ENCODE measurements at places on chromosomes 1 and 21.

DNA sequence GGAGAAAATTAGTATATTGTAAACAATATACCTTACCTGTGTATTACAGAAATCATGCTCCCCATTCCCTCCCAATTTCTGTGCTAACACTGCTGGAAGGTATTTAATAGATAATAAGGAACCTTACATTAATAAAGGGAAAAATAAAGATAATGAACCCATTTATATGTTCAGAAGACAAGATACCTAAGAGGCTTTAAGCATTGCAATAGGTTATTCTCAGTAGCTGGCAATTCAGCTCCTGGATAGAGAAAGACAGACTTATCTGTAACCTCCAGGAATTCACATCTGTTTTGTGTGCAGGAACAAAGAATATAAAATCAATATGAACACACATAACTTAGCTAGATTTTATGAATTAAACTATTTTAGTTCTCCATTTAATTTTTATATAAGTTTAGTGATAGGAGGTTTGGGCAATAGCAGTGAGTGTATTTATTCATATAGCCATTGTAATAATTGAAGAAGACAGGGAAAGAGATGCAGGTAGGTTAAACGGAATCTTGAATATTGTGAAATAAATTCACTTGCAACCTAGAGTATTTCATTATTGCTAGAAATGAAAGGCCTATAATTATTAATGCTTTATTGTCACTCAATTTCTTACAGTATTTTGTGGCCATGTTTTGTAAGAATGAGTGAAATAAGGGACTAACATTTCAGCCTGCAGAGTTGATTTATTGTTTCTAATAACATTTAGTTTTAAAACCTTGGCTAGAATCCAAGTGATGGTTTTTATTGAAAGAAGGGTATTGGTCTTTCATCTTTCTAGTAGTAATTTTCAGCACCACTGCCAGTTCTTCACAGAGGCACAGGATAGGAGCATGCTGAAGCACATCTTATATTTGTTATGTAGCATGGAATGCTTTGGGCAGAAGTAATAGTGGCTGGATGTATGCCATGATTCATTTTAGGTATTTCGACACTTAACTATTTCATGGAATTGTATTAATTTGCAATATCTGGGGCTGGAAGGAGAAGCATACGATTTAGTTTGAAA lies 1.5 kb downstream of the XPR1 start:
- DNase-seq, result no peak

DNA sequence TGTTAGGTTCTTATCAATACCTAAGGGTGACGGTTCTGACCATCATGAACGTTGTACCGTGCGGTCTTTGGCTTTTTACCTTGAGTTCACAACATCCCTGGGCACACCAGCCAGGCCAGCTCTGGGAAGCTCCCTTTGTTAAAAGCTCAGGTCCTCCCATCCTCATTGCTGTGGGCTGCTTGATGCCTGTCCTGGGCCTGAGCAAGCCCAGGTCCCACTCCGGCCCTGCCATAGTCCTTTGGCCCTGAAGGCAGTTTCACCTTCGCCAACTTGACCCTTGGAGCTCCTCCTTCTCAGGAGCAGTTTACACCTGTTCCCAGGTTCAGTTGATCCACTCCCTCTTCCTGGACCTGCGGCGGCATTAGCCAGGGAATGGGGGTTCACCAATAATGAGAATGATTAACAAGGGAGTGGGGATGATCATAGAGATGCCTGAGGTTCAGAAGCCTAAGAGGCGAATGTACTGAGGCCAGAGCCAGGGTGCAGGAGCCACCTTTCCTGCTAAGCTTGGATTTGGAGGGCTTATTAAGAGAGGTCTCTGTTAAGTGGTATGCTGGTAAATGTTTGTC lies 40.2 kb downstream of the DHCR24 start:
- peak; percentile 44 for DNase-seq

- no peak for DNase-seq
Measured at GRCh38 chr1:201983380-201983805, 945 bp downstream of the RNPEP start.

DNA sequence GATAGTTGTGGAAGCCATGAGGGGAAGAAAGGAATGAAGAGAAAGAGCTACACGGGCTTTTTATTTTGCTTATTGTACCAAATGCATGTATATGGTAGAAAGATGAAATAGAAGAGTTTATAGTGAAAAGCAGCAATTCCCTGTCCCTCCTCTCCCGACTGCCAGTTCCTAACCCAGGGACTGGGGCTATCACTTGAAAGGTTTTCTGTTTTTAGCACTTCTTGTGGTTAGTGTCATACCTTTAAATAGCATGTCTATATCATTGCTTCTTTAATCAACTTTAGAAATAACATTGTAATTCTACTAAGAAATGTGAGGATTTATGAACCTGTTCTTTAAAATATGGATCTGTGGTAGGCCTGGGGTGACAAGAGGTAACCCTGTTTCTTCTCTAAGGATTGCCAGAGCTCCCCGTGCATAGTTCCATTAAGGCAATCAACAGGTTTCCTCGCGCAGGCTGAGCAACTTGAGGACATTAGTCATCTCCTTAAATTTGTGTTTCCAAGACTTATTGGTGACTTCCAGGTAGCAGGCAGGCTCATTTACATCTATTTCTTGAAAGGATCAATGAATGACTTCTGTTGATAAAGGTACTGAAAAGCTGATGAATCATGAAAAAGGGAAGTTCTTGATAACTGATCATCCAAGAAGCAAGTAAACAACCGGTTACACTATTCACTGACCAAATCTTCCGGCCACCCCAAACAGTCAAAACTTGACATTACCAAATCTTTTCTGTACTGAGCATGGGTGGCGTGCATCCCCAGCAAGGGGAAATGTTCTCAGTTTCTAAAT lies 37.8 kb upstream of the S1PR1 start:
- no peak for DNase-seq

GRCh38 chr1:112672009-112672408 lies 2.5 kb upstream of the MOV10 start:
- DNase-seq, result no peak

GRCh38 chr1:166197141-166197540 lies 30.3 kb upstream of the FAM78B start:
- DNase-seq, result no peak

DNA sequence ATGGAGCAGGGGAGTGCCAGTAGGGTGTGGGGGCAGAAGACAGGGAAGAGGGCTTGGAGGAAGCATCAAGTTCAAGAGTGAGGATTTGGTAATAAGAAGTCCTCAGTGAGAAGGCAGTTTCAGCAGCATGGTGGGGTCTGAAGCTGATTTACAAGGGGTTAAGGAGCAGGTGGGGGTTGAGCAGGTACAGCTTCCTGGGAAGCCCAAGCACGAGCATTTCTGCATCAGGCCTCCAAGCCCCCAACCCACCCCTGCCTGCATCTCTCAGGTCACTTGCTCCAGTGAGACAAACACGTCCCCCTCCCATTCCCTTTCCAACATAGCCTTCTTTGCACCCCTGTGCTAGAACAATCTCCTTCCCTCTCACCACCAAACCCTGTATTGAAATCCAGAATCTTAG lies 574.7 kb downstream of the MATN1 start:
- DNase-seq, result no peak

GRCh38 chr1:117796226-117796625 lies 133.2 kb downstream of the GDAP2 start:
- DNase-seq, result no peak

DNA sequence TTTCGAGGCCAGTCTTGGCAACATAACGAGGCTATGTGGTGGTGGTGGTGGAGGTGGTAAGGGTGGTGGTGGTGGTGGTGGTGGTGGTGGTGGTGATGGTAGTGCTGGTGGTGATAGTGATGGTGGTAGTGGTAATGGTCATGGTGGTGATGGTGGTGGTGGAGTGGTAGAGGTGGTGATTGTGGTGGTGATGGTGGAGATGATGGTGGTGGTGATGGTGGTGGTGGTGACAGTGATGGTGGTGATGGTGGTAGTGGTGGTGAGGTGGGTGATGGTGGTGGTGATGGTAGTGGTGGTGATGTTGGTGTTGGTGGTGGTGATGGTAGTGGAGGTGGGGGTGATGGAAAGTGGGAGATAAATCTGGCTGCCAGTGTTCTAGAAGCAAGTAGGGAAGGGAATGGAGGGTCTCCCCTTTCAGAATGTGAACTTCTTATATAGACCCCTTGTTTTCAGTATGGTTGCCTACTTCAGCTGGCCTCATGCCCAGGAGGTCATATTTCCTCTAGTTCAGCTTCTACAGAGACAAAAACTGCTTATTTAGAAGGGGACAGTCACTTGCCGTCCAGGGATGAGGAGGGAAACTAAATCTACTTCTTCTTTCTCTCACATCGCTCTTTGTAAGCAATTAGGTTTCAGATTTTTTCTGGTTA lies 27.5 kb downstream of the SH3BGR start:
- no peak for DNase-seq

GRCh38 chr21:37064841-37065240 lies 8.0 kb downstream of the PIGP start:
- no peak for DNase-seq

GRCh38 chr1:16067127-16067768 lies 6.2 kb downstream of the FAM131C start:
- DNase-seq, result no peak

GRCh38 chr1:53893999-53894636 lies at the start of gene DIO1:
TSS of gene DIO1 (plus strand) at chr1:53894187. CDS start at chr1:53894211, 24 bp downstream.
- no peak for DNase-seq

GRCh38 chr1:21189421-21189820 lies 12.7 kb upstream of the EIF4G3 start:
- DNase-seq, result no peak

DNA sequence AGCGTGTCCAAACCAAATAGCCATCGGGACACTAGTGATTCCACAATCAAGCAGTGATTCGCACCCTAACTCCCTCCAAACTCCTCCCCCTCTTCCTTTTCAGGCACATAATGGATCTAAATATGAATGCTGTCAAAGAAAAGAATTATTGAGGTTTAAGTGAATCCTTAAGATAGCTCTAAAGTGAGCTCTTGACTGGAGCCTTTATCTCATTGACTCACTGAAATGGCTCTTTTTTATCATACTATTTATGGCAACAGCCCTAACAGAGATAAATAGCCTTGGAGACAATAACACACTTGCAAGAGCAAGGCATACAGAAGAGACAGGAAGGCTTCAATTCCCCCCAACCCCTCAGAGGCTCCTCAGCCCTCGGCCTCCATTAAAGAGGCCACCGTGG lies 143.3 kb downstream of the PLXNA2 start:
- DNase-seq, result no peak

DNA sequence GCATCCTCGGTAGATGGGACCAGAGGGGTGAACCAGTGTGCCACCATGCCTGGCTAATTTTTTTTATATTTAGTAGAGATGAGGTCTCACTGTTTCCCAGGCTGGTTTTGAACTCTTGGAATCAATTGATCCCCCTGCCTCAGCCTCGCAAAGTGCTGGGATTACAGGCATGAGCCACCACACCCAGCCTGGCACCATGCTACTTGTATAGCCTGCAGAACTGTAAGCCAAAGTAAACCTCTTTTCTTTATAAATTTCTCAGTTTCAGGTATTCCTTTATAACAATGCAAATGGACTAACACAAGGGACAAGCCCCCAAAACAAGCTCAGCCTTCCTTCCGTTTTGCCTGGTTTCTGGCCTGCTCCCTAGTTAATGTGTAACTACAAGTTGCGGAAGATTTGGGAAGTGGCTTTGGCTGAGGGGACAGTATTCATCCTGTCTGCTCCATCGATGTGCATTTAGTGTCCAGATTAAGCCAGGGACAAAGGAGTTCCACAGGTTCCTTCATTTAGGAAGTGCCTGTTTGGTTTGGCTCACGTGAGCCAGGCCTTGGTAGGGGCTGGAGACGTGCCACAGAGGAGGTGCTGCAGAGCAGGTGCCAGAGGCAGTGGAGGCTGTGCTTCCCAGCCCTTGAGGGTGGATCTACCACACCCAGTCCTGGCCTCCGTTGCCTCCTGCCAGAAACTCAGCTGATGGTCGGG lies 4.4 kb downstream of the AVPR1B start:
- DNase-seq, result peak; percentile 23

DNA sequence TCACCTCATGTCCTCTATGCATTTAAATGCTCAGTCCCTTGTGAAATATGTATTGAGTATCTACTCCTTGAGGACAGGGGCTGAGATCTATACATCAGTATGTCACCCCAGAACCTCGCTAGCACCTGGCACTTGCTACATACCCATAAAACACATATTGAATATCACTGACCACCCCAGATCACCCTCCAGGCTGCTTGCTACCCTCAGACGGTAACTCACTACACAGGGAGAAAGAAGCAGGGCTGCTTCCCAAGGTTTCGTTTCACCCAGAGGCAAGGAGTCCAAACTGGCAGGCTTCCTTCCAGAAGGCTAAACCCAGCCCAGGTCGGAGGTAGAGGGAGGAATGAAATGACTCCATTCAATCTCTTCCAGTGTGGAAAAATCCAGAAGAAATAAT lies 8.5 kb downstream of the INKA2 start:
- no peak for DNase-seq

GRCh38 chr1:73673971-73674370 lies 524.0 kb downstream of the LRRIQ3 start:
- no peak for DNase-seq

DNA sequence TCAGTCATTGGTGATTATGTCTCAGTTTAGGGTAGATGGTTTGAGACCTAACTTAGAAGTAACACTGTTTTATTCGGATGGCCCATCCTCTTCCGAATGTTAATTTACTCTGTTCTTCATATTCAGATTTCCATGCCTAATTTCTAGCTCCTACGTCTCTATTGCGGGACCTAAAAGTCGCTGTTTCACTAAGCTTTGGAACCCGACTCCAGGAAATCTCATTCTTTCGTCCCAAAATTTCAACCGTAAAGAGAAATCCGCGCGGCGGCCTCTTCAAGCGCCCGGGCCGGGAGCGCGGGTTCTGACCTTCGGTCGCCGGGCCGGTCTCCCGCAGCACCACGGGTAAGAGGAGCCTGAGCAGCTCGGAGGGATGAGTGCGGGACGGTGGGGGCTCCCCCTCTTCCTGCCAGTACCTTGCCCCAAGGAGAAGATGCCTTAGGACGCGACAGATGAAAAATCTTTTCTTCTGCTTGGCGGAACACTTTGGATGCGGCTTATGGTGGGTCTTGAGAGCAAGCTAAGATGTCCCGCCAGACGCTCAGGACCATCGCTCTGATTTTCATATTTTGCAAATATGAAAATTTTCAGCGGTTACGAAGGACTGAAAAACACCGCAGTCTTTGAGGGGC lies 128.7 kb downstream of the PPIAL4G start:
- DNase-seq, result no peak

- DNase-seq, result no peak
Measured at GRCh38 chr1:145751491-145752037, 32.3 kb downstream of the CD160 start.

DNA sequence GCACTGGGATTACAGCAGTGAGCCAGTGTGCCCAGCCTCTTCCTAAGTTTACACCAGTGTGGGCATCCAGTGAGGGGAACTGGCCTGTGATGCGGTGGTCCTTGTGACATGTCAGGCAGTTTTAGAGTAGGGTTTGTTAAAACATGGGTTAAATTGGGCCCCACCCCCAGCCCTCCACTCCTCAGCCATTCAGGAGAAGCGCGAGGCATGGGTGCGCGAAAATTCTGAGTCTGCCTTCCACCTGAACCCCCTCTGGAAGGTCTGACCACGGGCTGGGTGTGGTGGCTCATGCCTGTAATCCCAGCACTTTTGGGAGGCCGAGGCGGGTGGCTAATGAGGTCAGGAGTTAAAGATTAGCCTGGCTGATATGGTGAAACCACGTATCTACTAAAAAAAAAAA lies 51.7 kb downstream of the SKI start:
- DNase-seq, result no peak

Measured in activated CD8-positive, alpha-beta memory T cell treated with anti-CD3 and anti-CD28 coated beads, Interleukin-2, amount 50 U/mL, for 48 hours (primary cell).